Left colon (tissue), 2 donors: ENCODE measurements at places on chromosomes 3 and 15. TPM values are rescaled to one million over a fixed set of nuclear protein-coding genes. Genes with fewer than 3 reads are reported as not detected.

DNA sequence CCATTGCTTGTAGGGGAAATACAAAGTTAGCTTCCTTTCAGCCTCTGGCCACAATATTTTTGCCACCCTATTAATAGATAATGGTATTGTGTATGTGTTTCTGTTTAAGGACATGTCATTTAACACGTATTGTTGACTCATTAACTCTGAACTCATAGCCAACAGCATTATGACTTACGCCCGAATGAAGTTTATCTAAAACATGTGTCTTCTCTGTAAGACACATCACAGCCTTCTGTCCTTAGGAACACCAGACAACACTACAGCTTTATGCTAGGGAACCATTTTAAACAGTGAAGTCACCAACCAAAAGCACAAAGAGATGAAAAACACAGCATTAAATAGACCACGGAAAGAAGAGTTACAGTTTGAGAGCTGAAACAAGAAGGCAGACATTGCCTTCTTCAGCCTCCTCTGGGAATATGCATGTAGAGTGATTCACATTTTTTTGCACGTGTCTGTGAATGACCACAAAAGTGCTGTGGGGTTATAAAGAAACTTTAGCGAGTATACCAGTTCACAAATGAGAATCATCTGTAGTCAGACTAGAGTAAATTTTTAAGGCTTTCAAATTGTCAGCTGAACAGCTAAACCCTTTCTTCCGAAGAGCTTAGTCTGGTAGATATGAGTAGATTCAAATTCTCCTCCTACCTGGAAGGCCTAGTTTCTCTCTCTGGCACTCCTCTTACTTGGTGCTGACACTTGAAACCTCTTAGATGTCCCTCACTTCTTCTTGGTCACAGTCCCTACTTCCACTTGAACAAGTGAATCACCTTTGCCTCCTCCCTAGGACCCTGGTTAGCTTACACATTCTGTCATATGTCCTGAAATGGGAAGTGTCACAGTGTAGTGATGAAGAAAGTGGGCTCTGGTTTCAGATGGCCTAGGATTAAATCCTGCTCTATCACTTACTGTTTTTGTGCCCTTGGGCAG is 32.2 kb downstream of the MCTP2 start:
- DNase-seq: no peak

- DNase-seq: peak; percentile 18
Observed at GRCh38 chr15:93088200-93088980, 621 bp downstream of the RGMA start.

- no peak for DNase-seq
Observed at GRCh38 chr3:159029306-159030026, 227.6 kb downstream of the MFSD1 start.

- DNase-seq: no peak
Observed at GRCh38 chr3:156744631-156745030, 70.2 kb downstream of the TIPARP start.

GRCh38 chr15:83372434-83372891 is 74.7 kb upstream of the SH3GL3 start:
- DNase-seq: no peak

DNA sequence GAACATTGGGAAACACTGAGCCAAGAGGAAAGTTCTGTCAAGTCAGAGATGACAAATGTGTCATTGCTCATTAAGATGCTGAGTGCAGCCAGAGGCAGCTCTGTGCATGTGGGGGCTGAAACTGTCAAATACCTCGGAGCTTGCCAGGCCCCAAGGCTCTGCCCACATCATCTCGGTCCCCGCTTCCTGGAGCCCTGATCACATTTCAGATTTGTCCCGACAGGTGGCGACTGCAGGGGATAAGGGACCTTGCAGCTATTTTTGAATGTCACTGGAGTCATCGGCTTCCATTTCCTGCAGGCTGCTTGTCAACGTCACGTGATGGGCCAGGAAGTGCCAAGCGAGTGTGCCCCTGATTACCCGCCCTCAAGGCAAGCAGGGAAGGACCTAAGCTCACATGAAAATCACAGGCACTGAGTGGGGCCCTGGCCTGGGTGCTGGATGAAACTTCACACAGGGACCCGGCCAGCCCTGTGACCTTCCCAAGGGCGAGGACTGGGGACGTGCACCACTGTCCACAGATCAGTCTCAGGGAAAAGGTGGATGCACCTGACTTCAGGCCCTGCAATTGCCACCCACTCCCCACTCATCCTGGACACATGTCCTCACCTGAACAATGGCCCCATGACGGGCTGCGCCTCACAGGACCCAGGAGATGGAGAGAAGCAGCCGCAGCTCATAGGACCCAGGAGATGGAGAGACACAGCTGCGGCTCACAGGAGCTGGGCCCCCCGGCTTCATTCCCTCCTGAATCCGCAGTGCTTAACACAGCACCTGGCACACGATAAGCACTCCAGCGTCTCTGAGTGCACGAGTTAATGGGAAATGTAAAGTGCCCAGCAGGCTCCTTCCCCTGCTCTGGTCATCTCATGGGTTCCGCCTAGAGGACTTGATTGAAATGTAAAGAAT is 73.4 kb downstream of the NUP210 start:
- peak; percentile 32 for DNase-seq

DNA sequence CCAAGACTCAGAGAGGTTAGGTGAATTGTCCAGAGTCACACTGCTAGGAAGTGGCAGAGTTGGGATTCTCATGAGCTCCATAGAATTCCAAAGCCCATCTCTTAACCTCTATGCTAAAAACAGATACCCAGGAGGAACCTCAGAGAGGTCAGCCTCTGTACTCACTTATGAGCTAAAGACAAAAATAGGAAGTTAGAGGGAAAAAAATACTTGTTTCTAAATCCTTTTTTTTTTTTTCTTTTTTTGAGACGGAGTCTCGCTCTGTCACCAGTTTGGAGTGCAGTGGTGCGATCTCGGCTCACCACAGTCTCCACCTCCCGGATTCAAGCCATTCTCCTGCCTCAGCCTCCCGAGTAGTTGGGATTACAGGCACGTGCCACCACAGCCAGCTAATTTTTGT is 31.4 kb downstream of the FSD2 start:
- DNase-seq: no peak

GRCh38 chr15:93495799-93496637 is 407.0 kb upstream of the RGMA start:
- no peak for DNase-seq

DNA sequence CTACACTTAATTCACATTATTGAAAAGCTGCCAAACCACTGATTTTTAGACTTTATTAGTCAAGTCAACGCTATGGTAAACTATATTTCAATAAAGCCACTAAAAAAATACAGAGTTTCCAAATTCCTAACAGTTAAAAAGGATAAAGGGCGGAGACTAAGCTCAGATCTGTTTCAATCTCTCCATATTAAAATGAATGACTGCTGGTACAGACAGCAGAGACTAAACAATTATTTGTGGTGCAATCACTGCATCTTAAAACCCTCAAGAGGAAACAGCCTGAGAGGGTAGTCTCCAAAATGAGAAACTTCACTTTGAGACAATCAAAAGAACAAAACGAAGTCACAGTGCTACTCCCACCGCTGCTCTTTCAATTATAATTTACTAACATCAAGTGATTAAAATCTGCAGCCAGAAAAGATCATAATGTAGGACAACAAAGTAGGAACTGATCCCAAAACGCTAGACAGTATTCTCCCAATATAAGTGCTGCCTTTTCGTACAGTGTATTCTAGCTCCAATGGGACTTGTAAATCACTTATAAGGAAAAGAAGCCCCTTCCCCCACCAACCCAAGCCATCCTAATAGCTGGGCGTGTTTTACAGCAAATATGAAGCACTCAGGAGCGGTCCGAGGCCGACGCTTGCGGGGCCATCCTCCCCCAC is 1.2 kb downstream of the UBP1 start:
- DNase-seq: no peak

DNA sequence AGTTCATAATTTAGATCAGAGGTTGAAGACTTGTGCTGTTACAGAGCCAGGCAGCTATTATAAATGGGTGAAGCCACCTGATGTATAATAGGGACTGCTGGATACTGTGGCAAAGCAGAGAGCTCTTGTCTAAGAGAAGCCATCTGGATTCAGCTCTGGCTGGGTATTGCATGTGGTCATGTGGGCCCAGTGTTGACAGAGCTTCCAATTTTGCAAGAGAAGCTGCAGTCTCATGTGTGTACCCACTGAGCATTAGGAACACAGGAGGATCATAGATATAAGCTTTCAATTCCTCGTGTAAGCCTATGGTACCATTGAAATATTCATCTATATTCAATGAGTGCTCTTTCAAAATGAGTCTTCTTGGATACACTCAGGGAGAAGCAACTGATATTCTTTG is 303.9 kb upstream of the SLCO3A1 start:
- DNase-seq: no peak

- DNase-seq: no peak
Observed at GRCh38 chr15:47971637-47972036, 149.2 kb upstream of the SLC24A5 start.

- no peak for DNase-seq
Observed at GRCh38 chr15:70286113-70286806, 188.5 kb upstream of the TLE3 start.

- DNase-seq: peak; percentile 46
Observed at GRCh38 chr15:68277131-68277602, 378 bp upstream of the FEM1B start.

DNA sequence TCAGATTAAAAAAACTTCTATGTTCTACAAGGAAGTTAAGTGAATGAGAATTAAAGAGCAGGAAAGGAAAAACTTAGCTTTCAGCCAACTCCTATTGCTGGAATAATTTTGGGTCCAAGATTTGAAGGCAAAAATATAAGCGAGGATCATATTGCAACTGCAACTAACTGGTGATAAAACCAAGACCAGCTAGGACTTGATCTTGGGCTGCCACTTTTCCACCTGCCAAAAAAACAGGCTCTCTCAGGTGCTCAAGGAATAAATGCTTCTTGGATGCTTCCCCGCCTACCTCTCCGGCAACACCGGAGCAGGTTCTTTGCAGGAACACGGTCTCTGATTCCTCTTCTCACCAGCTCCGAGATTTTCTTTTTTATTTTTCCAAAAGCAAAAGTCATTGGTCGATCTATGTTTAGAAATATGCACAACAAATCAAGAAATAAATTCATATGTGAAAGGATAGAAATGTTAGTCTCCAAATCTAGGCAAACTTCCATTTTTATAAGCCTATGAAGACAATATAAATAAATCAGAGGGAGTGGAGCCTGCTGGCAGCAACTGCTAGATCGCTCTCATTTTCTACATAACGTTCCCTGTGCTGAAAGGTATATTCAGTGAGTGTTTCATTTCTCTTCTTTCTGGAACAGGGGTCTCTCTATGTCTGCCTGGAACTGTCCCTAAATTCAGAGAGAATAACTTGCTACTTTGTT is 241.9 kb downstream of the NTRK3 start:
- no peak for DNase-seq

- no peak for DNase-seq
Observed at GRCh38 chr3:189260556-189261493, 89.1 kb downstream of the TPRG1 start.

DNA sequence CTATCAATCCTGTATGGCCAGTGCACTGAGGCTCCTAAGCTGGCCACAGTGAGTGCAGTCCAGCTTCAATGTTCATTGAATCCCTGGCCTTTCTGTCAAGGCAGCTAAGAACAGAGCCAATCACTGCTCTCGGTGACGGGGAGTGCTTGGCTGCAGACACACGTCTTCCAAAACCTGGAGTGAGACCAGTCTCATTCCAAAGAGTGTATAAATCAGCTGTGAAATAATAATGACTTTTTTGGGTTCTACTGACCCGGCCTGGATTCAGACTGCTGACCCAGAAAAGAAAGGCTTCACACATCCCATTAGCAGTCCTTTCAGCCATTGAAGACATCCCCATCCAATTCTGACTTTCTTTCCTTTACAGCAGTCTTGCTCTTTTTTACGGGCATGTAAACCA is 665.5 kb downstream of the GBE1 start:
- no peak for DNase-seq

- DNase-seq: no peak
Observed at GRCh38 chr15:51414256-51414860, 72.9 kb downstream of the GLDN start.

- no peak for DNase-seq
Observed at GRCh38 chr3:131547585-131547984, 44.8 kb upstream of the MRPL3 start.

- DNase-seq: no peak
Observed at GRCh38 chr15:39506146-39506545, 74.7 kb upstream of the THBS1 start.

GRCh38 chr3:18883571-18883970 is 264.7 kb upstream of the KCNH8 start:
- no peak for DNase-seq

DNA sequence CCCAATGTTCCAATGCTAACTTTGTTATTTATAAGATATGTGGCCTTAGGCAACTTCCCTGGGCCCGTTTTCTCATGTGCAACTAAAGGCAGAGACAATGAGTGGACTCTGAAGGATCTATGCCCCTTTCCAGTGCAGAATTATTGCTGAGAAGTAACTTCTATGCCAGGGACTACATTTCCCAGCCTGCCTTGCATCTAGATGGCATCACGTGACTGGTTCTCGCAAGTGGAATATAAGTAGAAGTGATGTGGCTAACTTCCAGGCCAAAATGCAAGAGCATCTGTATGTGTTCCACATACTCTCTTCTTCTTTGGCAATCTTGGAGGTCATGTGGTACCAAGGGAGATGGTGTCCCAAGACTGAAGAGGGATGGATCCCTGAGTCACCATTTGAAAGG is 674.4 kb downstream of the NTRK3 start:
- DNase-seq: no peak

NUP210 gene
- 9.1 TPM for total RNA-seq

ALDH1L1 gene
- total RNA-seq: 7.7 TPM

GOLGA6D gene
- total RNA-seq: not detected

GOLGA8O gene
- 0.85 TPM for total RNA-seq

THRB gene
- total RNA-seq: 33.7 TPM

CHL1 gene
- total RNA-seq: 9.3 TPM

CEMIP gene
- total RNA-seq: 1.1 TPM

WWTR1 gene
- 8.4 TPM for total RNA-seq

GXYLT2 gene
- total RNA-seq: 12.6 TPM

GOLGA8R gene
- 1.6 TPM for total RNA-seq

FANCI gene
- total RNA-seq: 17.3 TPM

TRH gene
- total RNA-seq: not detected

VPS13C gene
- total RNA-seq: 57.2 TPM

DVL3 gene
- total RNA-seq: 63.2 TPM

C3orf85 gene
- total RNA-seq: 14.3 TPM

SPINT1 gene
- total RNA-seq: 417 TPM

NCK1 gene
- total RNA-seq: 58.2 TPM

SIN3A gene
- 56.1 TPM for total RNA-seq

RASGRF1 gene
- 0.14 TPM for total RNA-seq

DNASE1L3 gene
- total RNA-seq: 1.2 TPM
